Glomerular endothelial cell (primary cell): ENCODE measurements at places on chromosomes 16 and 17. TPM values are rescaled to one million over a fixed set of nuclear protein-coding genes. Genes with fewer than 3 reads are reported as not detected.

The ASPHD1 gene
- 1.3 and 4.4 TPM in 2 replicates for total RNA-seq

The SLFN12L gene
- 0.05 TPM in 1 of 2 replicates, not detected in the other for total RNA-seq

The SYNGR3 gene
- total RNA-seq: 5.6 and 9.6 TPM in 2 replicates

The NPIPA3 gene
- total RNA-seq: 0.73 and 4.0 TPM in 2 replicates

The GRIN2C gene
- total RNA-seq: 1.1 TPM in 1 of 2 replicates, not detected in the other

The ZNF19 gene
- total RNA-seq: 1.4 and 2.2 TPM in 2 replicates

The GPR179 gene
- not detected in 2 replicates for total RNA-seq

The ASB16 gene
- total RNA-seq: 0.15 and 0.18 TPM in 2 replicates

DNA sequence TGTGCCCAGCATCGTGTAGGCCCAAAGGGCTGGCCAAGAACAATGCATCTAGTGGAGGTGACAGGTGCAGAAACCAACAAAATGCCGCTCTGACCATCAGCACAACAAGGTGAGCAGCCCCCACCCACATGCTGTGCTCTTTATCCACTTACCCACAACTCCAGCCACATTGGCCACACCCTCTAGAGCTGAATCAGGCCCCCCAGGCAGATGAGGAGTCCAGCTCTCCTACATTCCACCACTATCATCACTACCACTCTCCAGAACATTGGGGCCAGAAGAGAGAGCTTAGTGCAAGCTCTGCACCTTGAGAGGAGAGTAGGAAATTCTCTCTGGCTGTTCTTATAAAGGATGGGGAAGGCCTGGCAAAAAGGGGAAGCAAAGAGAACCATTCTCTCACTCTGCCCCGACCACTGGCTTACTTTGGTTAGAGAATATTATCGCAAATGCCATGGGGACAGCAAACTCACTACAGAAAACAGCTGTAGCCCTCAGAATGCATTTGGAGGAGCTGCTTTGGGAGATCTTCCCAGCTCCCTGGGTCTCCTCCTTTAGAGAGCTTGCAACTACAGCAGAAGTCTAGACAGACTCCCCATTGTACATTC, 75.0 kb downstream of the TMEM132E start:
- no peak for DNase-seq

DNA sequence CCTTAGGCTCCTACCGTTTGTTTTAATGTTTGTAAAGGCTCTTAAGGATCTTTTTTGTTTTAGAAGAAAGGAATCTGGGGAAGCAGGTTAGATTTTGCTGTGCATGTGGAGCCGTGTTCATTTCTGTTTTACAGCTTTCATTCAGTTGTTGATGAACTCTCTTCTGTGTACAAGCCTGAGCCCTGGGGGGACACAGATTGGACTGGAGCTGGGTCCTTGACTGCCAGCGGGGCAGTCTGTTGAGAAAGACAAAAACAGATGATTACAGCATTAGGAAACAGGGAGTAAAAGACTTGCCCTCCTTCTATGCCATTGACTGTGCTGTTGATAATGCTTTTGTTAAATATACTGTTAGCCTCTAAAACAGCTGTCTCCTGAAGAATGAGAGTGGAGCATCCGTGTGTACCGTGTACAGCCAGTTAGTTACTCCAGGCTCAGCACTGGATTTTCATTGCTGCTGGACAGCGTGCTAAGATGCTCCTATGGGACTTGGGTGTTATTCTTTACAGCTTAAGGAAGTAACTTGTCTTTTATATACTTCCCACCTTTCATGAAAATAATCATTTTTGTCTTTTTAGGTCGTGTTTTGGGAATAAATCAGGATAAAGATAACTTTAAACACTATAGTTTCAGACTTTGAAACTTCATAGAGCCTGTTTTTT, 3.2 kb downstream of the MAP1LC3B start:
- DNase-seq: no peak

- no peak for DNase-seq
These were observed 9.3 kb upstream of the USP7 start for GRCh38 chr16:8972843-8973586.

- no peak for DNase-seq
These were observed 6.5 kb downstream of the KATNIP start for GRCh38 chr16:27556471-27556870.

DNA sequence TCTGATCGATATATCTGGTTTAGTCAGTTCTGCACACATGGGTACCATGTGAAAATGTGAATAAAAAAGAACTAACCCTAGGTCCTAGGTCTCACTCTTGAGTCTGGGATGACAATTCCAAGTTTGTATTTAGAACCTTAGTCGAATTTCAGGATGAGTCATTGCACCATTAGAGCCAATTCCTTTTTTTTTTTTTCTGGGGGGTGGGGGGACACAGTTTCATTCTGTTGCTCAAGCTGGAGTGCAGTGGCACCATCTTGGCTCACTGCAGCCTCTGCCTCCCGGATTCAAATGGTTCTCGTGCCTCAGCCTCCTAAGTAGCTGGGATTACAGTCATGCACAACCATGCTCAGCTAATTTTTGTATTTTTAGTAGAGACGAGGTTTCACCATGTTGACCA, 41.6 kb downstream of the SPAG9 start:
- DNase-seq: no peak

GRCh38 chr16:65476448-65476955, 354.6 kb upstream of the CDH11 start:
- DNase-seq: no peak

DNA sequence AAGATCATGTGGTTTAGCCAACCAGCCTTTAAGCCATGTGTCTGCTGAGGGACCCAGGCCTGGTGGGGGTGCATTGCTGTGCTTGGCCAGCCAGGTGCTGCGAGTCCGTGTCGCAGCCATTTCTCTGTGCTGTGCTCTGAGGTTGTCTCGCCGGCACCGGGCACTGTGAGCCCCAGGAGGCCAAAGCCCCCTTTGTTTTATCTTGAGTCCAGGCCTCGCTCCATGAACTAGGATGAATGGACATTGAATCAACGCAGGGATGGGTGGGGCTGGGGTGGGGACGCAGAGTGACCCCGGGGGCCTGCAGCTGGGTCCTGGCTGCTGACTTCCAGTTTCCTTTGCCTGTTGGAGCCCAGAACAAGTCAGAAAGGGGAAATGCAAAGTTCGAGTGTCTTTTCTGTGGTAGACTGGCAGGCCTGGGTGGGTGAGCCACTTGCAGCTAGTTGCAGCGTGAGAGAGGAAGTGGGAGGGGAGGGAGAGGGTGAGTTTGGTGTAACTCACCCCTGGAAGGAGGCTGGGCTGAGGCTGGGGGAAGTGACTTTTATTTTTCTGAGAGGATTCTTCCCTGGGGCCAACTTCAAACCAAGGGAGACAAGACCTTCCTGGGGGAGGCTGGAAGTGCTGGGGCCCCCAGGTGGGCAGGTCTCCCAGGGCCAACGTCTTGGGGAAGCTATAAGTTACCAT, 324.7 kb downstream of the SEC14L1 start:
- DNase-seq: no peak

GRCh38 chr17:21061971-21062526, 19.2 kb upstream of the USP22 start:
- DNase-seq: no peak

- DNase-seq: no peak
These were observed 458.7 kb upstream of the ZFHX3 start for GRCh38 chr16:73506568-73507056.

DNA sequence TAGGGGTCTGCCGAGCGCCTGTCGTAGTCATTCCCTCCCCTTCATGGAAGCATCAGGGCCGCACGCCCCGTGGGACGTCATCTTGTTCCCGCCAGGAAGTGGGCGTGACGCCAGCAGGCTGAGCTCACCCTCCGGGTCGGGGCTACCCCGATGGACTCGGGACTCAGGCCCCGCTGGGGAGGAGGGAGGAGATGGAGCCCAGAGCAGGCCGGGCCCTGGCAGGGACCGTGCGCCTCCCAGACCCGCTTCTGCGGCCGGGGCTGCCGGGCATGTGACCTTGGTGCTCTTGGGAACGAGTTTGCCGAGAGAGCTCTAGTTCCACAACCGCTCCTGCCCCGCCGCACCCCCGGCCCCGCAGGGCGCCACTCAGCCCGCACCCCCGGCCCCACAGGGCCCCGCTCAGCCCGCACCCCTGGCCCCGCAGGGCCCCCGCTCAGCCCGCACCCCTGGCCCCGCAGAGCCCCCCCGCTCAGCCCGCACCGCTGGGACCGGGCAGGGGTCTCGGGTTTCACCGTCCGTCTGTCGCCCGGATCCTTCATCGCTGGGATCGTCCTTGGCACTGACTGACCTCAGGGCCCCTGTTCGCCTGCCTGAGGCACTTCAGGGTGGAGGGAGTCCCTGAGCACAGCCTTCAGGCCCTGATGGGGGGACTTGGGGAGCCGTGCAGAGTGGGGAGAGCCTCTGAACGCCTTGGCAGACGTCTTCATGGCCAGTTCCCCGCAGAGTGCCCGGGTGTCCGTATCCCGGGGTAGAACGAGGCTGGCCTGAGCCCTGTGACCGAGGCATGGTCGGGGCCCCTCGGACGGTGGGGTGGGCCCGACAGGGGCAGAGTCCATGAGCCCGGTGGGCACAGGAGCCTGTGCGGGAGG, 5.8 kb downstream of the CACNA1H start:
- no peak for DNase-seq

- no peak for DNase-seq
These were observed 22.2 kb downstream of the TRPV3 start for GRCh38 chr17:3535253-3535995.

- no peak for DNase-seq
These were observed 26.1 kb upstream of the KDM8 start for GRCh38 chr16:27177031-27177774.

- DNase-seq: no peak
These were observed 38.9 kb downstream of the TMEM100 start for GRCh38 chr17:55683550-55684315.

- DNase-seq: no peak
These were observed 214.3 kb upstream of the CDH11 start for GRCh38 chr16:65336160-65336559.

DNA sequence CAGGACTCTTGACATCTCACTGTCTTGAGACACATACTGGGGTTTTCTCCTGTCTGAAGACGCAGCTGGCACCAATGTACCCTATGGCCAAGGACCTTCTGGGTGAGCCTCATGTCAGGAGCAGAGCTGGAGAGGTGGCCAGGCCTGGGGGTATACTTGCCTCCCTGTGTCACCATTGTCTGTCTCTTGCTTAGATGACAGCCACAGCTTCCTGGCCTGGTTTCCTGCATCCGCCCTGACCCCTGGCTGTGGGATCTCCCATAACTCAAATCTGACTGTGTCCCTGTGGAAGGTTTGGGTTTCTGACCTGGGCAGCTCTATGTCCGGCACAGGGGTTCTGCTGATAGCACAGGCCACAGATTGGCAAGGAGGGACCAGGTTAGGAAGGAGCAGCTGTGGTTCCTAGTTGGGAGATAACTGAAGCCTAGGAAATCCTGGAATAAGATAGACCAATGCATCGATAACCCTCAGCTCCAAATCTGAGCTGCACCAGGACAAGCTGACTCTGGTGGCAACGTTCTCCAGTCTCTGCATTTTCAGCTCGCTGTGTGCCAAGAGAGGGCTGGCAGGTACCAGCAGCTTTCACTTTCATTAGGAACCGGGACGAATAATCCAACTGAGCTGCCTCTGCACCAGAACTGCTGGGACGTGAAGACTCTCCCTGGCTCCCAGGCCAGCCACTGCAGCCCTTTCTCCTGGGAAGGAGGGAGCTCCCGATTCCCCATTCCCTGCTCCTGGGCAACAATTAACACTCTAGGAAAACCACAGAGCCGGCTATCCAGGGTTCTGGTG, 5.0 kb downstream of the DEXI start:
- DNase-seq: no peak

DNA sequence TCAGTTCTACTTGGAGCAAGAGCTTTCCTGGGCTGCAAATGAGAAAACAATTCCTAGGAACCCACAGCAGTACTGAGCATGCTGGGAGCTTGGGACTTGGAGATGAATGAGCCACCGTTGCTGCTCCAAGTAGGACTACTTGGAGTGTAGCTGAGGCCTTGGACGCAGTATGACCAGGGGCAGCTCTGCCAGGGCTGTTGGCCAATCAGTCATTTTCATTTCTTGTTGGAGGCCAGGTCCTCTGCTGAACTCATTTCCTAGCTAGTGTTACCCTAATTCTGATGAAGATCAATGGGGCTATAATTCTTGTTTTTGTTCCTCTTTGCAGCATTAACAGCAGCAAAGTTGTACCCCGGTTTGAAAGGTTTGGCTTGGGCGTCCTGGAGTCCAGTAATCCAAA, 8.0 kb upstream of the LGALS9 start:
- DNase-seq: no peak

- DNase-seq: no peak
These were observed 5.2 kb downstream of the IL17C start for GRCh38 chr16:88643644-88643932.

- DNase-seq: no peak
These were observed 31.9 kb downstream of the REXO5 start for GRCh38 chr16:20838240-20838639.

GRCh38 chr17:67046398-67046797, 2.0 kb downstream of the CACNG1 start:
- no peak for DNase-seq

DNA sequence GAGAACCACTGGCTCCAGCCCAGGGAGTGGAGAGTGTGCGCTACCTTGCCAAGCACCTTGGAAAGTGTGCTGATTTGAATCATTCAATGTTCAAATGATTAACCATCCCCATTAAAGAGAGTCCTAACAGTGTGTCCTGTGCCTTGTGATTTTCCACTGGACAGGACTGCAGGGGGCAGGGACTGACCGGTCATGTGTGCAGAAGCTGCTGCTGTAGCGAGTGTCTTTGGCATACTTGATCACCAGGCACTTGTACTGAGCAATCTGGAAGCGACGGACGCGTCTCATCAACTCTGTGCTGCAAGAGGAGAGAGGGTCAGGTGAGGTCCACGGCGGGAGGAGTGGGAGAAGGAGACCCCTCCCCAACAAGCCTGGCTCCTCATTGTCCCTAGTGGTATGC, 2.0 kb downstream of the TK1 start:
- DNase-seq: no peak

GRCh38 chr17:31462261-31462660, 70.8 kb downstream of the RAB11FIP4 start:
- DNase-seq: no peak

GRCh38 chr16:50437769-50438437, 69.1 kb upstream of the BRD7 start:
- DNase-seq: no peak

DNA sequence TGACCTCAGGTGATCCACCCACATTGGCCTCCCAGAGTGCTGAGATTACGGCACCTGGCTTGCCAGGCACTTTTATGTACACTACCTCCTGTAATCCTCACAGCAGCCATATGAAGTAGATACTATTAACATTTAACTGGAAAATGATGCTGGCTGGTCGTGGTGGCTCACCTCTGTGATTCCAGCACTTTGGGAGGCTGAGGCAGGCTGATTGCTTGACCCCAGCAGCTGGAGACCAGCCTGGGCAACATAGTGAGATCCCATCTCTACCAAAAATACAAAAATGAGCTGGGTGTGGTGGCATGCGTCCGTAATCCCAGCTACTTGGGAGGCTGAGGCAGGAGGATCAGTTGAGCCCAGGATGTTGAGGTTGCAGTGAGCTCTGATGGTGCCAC, 2.0 kb upstream of the MAPK3 start:
- no peak for DNase-seq

- DNase-seq: no peak
These were observed 8.3 kb upstream of the GPRC5B start for GRCh38 chr16:19892902-19893301.

GRCh38 chr17:73091770-73092522, 542 bp downstream of the SLC39A11 start:
- no peak for DNase-seq
